ENCODE measurements at places on chromosomes 12 and 14.

DNA sequence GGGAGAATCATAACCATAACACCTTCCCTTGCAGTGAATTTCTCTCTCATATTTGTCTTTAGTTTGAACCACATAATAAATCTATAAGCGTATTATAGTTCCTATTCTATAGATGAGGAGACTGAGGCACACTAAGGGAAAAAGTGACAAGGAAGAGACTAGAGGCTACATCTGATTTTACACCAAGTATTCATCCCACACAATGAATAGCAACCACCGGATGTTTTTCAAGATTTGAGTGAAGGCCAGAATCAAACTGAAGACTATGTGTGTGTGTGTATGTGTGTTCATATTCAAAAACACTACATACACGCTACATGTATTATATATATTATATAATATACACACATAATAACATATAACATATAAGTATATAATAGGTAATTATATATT, 4.7 kb downstream of the ASB2 start:
- DNase-seq: no peak

- DNase-seq: no peak
Measured at GRCh38 chr14:69092840-69093422, 60.0 kb downstream of the DCAF5 start.

- DNase-seq: no peak
Measured at GRCh38 chr12:3458041-3458440, 33.0 kb upstream of the PRMT8 start.

GRCh38 chr12:7091171-7091570, 1.1 kb downstream of the C1R start:
- no peak for DNase-seq

GRCh38 chr14:99829450-99829849, 36.2 kb downstream of the EML1 start:
- DNase-seq: no peak

- no peak for DNase-seq
Measured at GRCh38 chr14:29216268-29217232, 450.0 kb downstream of the FOXG1 start.

DNA sequence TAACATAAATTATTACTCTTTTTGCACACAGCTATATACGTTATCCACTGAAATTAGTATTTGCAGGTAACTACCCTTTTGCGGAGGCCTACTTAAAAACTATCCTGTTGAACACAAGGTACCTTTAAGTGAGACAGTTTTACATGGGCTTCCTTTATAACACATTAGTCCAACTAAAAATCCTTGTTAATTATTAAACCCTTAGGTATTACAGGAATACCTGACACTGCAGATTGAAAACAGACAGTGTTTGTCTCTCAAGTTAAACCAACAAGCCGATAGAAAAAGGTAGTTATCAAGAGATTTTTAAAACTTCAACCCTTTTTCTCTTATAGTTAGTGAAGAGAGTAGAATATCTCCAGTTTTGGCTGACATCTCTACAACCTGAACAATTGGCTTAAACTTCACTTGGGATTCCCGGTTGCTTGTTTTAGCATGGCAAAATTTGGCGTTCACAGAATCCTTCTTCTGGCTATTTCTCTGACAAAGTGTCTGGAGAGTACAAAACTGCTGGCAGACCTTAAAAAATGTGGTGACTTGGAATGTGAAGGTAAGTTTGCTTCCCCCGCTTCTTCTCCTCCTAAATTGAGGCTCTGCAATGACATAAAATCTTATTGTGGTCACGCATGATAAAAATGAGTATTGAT, at the start of gene MIA2:
TSS of gene MIA2 (plus strand) at position 236 of the 647 bp plus-strand sequence. CDS start at position 436, 200 bp downstream.
- no peak for DNase-seq

- DNase-seq: no peak
Measured at GRCh38 chr14:61126603-61127498, 145.8 kb downstream of the SLC38A6 start.

DNA sequence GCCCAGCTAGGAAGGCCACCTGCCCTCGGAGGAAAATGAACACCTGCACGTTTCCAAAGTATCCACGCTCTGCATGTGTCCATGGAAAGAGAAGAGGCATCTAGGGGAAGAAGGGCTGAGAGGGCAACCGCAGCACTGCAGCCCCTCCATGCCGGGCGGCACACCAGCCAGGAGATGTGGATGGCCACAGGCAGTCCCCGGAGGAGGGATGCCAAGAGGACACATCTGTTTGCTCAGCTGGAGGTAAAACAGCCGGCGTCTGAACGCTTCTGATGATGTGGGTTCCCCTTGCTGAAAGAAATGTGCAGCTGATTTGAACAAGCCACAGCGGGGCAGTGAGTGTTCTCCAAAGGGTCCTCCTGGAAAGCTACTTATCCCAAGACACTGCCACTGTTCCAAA, 34.0 kb downstream of the CHGA start:
- DNase-seq: no peak

DNA sequence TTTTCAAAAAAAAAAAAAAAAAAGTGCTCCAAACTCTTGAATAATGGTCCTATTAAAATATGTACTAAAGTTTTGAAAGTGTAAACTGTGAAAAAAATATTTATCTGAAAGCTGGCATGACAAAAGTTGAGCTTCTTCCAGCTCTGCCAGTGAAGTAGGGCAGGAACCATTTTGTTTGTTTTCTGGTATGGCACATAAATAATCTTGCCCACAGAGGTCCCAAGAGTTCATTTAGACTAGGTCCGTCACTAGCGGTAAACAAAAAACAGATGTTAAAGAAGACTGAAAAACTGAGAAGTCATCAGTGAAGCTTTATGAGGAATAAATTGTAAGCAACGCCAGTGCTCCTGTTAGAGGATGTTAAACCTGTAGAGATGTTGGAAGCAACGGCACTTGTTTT, 7.0 kb downstream of the ERP27 start:
- DNase-seq: no peak

DNA sequence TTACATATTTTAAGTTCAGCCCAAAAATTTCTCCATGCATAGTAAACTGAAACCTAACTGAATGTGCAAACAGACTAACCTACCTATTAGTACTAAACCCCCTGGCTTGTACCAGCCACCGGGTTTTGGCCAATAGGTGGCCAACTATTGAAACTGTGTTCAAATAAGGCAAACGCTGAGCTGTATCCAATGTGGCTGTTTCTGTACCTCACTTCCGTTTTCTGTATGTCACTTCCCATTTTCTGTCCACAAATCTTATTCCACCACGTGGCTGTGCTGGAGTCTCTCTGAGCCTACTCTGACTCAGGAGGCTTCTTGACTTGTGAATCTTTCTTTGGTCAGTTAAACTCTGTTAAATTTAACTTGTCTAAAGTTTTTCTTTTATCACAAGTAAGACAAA, 6.0 kb upstream of the FBXO34 start:
- no peak for DNase-seq

DNA sequence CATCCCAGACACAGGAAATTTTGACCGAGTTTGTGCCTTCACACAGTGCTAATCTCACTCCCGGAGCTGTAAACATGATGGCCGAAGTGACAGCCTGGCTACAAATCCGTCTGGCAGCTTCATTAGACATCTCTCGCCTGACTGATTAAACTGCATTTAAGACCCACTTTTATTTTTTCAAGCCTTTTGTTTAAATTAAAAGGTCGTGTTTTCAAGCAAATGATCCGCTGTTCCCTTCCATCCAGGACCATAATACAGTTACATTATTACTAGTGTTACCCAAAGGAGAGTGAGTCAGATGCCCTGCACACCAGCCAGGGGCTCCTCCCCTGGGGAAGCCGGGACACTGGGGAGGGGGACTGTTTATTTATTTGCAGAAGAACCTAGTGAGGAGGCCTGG, 200.2 kb downstream of the EXOC5 start:
- DNase-seq: no peak

DNA sequence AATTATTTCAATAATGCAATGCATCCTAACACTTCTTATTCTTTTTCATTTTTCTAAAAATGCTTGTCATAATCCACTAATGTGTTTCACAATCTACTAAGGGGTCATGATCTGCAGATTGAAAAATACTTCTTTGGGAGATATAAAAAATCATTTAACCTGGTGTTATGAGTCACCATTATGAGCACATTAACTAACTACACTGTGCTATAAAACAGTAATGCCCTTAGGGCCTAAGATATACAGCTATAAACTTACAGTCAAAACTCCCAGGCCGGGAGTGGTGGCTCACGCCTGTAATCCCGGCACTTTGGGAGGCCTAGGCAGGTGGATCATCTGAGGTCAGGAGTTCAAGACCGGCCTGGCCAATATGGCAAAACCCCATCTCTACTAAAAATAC, 14.2 kb downstream of the ATXN2 start:
- DNase-seq: no peak

DNA sequence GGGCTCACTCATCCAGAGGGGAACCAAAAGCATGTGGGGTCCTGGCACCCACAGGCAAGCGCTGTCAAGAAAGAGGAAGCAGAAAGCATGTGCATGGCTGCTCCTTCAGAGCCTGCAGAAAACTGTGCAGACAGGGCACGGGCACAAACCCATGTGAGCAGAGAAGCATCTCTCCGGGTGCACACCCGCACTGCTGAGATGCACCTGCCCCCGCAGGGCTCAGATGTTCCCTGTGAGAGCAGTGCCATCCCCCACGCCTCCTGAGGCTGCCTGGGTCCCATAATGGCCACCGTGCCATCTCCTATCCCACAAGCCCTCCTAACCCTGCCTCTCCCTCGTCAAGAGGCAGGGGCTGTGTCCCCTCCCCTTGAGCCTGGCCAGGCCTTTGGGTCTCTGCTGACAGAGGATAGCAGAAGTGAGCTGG, 32.3 kb upstream of the INF2 start:
- DNase-seq: no peak

DNA sequence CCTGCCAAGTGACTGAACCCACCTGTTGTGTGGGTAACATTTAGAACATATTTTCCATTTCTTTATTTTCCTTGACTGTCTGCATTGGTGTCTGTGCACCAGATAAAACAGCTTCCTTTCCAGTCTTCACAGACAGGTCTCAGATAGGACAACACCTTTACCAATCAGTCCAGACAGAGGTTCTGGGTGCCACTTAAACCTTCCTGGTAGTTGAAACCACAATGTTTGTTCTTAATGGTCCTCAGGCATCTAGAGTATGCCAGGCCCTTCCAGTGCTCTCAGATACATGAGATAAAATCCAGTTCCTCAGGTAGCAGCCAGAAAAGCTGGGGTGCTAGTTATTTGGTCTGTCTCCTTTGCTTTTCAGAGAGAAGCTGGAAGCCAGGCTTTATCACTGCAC, 7.0 kb upstream of the CLEC2D start:
- no peak for DNase-seq

Data from stimulated activated CD8-positive, alpha-beta memory T cell treated with anti-CD3 and anti-CD28 coated beads, Interleukin-7, amount 100 ng/mL, for 1 hour (primary cell).